Esophagus squamous epithelium (tissue), 5 donors: ENCODE measurements at places on chromosomes 2 and 18.

DNA sequence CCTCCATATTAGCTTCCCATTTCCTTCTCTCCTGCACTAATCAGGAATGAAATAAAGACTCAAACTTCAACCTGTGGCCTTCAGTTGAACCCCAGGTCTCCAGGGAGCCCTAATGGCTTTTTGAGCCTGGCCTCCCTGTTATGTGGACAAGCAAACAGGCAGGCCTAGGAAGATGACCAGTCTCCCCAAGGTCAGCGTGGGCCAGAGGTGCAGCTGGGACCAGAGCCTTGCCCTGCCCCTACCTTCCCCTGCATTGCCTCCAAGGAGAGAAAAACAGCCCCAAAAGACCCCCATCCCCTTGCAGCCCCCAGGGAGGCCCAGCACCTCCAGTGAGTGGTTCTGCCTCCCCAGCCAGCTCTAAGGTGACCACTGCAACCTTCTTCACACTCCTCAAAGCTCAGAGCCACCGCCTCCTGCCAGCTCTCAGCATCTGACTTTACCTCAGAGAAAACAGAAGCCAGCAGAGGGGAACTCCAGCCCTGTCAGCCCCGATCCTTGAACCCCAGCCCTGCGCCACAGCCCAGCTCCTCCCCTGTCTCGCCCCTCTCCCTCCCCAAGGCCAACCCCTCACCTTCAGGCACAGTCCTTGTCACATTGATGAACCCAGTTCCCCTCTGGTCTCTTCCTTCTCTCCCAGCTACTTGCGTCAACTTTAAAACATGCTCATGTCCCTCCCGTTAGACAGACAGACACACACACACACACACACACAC is 59.5 kb upstream of the ID2 start:
- DNase-seq: no peak

- no peak for DNase-seq
Measured at GRCh38 chr2:226077031-226077430, 677.5 kb downstream of the NYAP2 start.

DNA sequence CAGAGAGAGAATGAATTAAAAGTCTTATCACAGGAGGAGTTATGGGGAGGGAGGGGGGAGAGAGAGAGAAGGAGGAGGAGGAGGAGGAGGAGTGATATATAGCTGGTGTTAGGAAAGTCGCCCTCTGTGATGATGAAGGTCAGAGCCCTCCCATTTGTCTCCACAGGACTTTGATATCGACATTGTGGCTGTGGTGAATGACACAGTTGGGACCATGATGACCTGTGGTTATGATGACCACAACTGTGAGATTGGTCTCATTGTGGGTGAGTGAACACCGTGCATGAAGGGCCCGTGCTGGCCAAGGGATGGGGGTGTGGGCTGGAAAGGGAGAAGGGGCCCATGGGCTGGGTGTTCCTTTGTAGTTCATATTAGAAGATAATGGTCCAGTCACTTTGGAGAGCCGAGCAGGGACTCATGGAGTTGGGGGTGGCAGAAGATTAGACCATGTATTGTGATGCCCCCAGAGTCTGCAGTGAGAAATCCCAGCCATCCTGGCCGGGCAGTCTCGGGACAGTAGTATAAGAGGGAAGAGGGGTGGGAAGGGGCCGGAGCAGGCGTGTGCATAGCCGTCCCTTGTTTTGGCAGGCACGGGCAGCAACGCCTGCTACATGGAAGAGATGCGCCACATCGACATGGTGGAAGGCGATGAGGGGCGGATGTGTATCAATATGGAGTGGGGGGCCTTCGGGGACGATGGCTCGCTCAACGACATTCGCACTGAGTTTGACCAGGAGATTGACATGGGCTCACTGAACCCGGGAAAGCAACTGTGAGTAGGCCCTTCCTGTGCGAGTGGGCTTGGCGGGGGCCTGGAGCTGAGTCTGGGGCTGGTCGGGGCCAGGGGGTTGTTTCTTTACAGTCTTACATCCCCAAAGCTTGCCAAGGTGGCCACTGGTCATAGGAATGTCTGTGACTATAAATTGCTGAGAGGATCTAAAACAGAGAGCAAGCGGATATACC is 40.0 kb downstream of the HK2 start:
- DNase-seq: no peak

GRCh38 chr2:132811148-132811915 is 141.3 kb upstream of the LYPD1 start:
- no peak for DNase-seq

DNA sequence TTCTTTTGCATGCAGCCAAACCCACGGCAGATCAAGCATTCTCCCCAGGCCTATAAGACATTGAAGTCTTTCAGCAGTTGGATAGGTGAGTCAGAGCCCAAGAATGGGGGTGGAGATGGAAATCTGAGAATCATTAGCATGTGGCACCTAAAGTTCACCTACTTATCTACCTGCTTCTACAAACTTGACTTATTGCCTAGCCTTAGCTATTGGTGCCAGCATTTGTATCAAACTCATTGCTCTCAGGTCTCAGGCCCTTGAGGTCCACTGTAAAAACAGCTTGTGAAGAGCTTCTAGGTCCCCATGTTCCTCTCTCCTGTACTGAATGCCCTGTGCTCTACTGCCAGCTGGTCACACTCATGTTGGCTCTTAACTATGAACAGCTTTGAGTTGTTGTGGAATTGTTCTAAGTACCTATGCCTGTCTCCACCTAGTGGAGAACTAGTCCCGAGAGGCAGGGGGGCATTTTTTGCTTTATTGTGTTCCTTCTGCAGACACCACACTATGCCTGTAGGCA is 278.4 kb upstream of the SPRED2 start:
- no peak for DNase-seq

- DNase-seq: no peak
Measured at GRCh38 chr2:10103179-10103578, 19.4 kb upstream of the RRM2 start.

DNA sequence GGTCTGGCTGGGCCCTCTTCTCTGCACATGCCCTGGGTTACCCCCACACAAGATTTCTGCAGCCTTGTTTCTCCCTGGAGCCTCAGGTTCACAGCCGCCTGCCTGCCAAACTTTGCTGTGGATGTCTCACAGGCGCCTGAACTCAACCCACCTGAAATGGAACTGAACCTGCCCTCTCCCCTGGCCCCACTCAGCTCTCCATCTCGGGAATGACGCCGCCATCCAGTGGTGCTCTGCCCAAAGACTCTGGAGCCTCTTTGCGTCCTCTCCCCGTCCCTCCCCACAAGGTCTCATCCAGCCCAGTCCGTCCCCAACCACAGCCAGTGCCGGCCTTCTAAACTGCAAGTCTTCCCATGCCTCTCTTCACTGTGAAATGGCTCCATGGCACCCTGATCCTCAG is 29.1 kb downstream of the EMX1 start:
- DNase-seq: no peak

DNA sequence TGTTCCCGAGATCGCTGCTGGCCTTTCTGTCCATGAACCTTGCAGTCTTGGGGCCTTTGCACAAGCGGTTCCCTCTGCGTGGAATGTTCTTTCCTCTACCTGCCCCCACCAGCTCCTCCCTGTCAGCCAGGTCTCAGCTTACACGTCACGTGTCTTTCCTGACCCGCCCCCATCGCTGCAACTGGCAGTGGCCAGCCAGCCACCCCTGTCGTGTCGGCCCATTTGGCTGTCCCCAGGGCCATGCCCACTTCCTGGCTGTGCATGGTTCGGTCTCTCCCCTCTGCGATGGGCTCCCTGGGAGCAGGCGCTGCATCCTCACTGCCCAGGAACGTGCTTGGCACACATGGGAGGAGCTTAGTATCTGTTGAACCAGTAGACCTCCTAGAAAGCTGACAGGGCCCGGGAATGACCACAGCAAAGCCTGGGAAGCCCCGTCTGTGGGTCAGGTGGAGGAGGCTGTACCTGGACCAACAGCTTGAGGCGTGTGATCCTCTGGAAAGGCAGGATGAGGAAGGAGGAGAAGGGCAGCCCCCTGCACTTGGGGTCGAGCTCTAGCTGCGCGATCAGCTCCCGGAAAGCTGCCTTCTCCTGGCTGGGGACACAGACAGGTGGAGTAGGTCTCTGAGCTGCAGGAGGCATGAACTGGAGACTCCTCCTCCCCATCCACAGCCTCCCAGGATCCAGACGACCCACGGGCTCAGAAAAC is 21.0 kb downstream of the SNORC start:
- DNase-seq: no peak

- no peak for DNase-seq
Measured at GRCh38 chr2:102062802-102063201, 71.0 kb downstream of the IL1R2 start.

DNA sequence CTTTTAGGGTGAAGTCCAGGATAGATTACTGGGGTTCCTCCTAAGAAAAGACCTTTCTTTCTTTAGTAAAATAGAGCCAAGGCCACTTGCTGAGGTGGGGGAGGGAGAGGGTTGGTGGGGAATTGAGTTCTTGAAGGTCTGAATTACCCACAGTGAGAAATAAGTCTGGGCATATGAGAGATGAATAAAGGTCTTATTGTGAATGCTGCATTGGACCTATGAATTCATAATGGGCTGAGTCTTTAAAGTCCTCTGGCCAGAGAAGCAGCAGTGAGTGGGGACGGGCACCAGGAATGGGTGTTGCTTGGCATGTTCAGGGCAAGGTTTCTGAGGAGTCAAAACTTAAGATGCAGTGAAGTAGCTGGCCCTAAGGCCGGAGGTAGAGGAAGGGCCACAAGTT is 10.5 kb downstream of the MAPRE3 start:
- no peak for DNase-seq

DNA sequence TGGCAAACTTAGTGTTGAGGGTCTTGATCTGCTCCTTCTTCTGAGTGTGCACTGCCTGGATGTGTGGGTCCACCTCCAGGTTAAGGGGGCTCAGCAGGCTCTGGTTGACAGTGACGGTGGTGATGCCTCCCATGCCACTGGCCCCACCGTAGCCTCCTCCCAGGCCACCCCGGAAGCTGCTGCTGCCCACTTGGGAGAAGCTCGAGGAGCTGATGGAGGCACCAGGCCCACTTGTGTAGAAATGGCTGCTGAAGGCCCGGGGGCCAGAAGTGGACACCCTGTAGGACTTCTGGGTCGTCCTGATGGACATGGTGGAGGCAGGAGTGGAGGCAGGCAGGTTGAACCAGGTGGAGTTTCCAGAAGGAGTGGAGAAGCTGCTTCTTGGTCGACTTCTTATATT is 6.4 kb upstream of the DUSP19 start:
- DNase-seq: no peak

GRCh38 chr2:71666094-71666474 is 212.7 kb downstream of the DYSF start:
- DNase-seq: no peak

- no peak for DNase-seq
Measured at GRCh38 chr2:223696719-223697118, 94.6 kb upstream of the SCG2 start.

DNA sequence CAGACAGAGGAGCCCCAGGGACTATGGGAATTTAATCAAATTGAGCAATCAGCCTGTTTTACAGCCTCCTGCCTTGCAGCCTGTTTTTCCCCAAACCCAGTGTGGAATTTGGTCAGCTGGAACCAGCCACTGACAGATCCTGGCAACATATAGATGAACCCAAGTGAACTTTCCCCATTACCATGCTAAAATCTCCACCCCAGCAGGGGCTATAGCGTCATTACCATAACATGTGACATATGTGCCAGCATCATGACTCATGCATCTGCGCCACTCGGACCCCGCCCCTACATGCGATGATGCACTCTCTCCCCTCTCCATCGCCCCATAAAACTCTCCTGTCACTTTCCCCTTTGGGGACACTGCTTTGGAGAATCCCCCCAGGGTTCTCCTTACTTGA is 17.3 kb upstream of the FEZ2 start:
- no peak for DNase-seq

GRCh38 chr2:65062843-65063825 is 6.9 kb downstream of the CEP68 start:
- no peak for DNase-seq
